ENCODE measurements at places on chromosomes 6 and 20.
A peak's percentile ranks its signal among the peaks of the same experiment; 100 is the strongest.

- no peak for DNase-seq
These were observed 3.8 kb upstream of the PIGU start for GRCh38 chr20:34680586-34681175.

- DNase-seq, result no peak
These were observed 689.9 kb upstream of the AGPAT4 start for GRCh38 chr6:161963634-161964234.

- no peak for DNase-seq
These were observed 41.9 kb downstream of the SNHG17 start for GRCh38 chr20:38393259-38393658.

DNA sequence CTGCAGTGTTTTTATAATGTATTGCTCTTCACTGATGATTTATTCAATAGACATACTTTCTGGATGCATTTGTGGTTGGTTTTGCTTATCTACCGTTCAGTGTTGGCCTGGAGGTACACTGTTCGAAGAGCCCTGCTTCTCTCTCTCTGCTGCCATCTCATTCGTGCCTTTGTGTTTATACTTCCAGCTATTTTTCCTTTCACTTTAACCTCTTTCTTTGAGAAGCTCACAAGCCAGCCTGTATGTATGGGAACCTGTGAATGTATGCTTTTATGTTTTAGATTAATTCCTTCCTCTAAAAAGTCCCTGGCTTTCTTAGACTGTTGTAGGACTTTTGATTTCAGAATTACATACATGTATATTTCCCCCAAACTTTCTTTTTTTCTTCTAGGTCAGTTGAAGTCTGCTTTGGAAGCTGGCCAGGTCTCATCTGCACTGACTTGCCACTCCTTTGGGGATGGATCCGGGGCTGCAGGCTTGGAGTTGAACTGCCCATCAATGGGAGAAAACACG lies 83.0 kb downstream of the SCAND1 start:
- DNase-seq, result peak; percentile 36

DNA sequence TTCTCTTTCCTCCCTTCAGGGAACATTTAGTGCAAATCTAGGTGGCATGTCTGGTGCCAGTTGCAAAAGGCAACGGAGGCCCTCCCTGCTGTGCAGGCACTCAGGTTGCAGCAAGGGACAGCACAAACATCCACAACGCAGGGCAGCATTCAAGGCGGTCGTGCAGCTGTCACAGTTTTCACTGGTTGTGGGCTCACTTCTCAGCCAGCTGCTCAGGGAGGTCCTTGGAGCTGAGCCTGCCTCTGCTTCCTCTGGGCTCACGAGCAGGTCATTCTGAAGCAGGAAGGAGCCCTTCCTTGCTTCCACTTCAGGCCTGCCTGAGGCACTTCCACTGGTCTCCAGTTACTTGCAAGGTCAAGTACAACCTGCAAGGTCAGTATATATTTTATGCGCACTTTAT lies 3.8 kb upstream of the NPEPL1 start:
- no peak for DNase-seq

GRCh38 chr20:62642666-62643520 lies 590 bp downstream of the SLCO4A1 start:
- no peak for DNase-seq

GRCh38 chr6:109516929-109517328 lies 33.9 kb upstream of the ZBTB24 start:
- no peak for DNase-seq

DNA sequence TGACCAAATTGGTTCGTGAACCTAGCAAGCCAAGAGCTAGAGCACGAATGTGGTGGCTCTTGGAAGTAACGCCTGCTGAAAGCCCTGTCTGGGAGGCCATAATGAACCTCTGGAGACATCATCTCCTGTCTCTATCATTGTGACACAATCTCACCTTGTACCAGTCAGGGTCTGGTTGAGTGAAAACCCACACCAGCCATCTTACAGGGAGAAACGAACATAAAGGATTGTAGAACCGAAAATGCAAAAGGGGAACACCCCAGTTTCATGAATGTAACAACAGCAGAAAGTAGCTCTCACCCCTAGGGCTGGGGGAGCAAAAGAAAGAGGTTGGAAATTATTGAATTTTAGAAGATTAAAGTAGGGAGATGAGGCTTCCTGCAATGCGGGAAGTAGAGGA lies 50.9 kb upstream of the TAB2 start:
- DNase-seq, result no peak

DNA sequence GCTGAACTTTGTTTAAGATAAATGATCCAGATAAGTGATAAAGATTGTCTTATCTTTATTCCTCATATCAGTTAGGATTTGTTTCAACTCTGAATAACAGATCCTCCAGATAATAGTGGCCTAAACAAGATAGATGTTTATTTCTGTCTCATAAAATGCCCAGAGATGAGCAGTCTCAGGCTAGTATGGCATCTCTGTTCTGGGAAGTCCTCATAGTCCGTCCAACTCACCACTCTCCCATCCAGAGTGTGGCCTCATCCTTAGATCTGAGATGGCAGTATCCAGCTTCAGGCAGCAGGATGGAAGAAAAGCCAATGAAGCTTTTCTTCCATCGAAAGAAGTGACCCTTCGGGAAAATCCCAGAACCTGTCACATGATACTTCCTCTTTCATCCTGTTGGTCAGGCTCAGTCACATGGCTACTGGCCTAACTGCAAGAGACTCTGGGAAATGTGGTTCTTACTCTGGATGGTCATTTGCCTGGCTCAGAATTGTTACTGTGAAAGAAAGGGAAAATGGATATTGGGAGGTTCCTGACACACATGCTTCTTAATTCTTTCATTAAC lies 29.4 kb upstream of the TAGAP start:
- peak; percentile 40 for DNase-seq

DNA sequence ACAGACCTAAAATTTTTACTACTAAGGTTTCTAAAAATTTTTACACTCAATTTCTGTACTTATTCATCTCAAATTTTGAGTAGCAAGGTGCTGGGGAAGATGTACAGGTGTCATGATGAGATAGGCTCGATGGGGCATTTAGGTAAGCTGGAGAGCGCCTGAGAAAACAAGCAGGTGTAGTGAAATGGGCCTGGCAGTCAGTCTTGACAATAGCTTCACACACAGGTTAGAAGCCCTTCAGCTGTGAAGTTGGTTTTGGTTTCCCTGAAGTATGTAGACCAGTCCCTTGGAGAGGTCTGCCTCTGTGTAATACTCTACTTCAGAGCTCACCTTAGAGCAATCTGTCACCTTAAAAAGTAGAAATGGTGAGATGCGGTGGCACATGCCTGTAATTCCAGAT lies 144.0 kb upstream of the SCGN start:
- DNase-seq, result no peak

Measured in fibroblast of upper back skin (primary cell).